8988T (cell line): ENCODE measurements at places on chromosomes 3 and 15.

DNA sequence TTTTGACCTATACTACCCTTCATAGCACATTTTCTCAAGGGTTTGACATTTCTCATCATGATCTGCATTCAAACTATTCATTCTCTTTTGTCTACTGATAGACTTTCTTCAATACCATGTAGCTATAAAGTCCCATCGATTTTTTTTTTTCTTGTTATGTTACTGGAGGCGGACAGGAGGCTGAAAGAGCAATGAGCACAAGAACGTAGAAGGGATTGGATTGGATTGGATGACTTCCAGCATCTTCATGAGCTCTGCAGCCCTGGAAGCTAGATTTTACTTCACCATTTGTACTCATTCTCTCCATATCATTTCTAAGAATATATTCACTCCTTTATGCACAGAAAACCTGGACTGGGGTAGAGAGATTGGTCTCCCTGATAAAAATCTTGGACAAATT is 43.2 kb downstream of the DUT start:
- DNase-seq: no peak

GRCh38 chr3:25151903-25152295 is 276.2 kb upstream of the RARB start:
- no peak for DNase-seq

- no peak for DNase-seq
These were observed 337.7 kb upstream of the AGTR1 start for GRCh38 chr3:148360051-148360450.

- no peak for DNase-seq
These were observed 146.1 kb upstream of the THBS1 start for GRCh38 chr15:39434751-39435238.

- DNase-seq: no peak
These were observed 27.6 kb downstream of the ACP3 start for GRCh38 chr3:132344666-132345280.

GRCh38 chr15:91199511-91199910 is 99.5 kb downstream of the SV2B start:
- no peak for DNase-seq

- DNase-seq: no peak
These were observed 430.7 kb upstream of the CFAP20DC start for GRCh38 chr3:59480486-59480995.

DNA sequence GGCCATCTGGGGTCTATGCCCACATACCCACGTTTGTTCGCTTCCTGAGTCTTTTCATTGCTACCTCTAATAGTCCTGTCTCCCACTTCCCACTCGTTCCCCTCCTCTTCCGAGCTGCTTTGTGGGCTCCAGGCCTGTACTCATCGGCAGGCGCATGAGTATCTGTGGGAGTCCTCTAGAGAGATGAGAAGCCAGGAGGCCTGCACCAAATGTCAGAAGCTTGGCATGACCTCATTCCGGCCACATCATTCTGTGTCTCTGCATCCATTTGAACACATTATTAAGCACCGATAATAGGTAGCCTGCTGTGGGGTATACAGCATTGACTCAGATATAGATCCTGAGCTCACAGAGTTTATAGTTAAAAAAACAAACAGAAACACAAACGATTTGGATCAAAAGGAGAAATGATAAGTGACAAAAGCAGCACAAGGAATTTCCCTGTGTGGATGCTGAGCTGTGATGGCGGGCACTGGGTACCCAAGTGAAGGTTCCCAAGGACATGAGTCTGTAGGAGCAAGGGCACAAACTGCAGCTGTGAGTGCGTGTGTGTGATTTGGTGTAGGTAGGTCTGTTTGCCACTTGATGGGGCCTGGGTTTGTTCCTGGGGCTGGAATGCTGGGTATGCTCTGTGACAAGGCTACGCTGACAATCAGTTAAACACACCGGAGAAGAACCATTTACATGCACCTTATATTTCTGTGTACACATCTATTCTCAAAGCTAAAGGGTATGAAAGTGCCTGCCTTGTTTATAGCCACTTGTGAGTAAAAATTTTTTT is 35.9 kb downstream of the NR1I2 start:
- DNase-seq: no peak

GRCh38 chr3:62919784-62920465 is 44.7 kb upstream of the CADPS start:
- DNase-seq: no peak

GRCh38 chr15:29704950-29705597 is 117.2 kb downstream of the TJP1 start:
- no peak for DNase-seq

DNA sequence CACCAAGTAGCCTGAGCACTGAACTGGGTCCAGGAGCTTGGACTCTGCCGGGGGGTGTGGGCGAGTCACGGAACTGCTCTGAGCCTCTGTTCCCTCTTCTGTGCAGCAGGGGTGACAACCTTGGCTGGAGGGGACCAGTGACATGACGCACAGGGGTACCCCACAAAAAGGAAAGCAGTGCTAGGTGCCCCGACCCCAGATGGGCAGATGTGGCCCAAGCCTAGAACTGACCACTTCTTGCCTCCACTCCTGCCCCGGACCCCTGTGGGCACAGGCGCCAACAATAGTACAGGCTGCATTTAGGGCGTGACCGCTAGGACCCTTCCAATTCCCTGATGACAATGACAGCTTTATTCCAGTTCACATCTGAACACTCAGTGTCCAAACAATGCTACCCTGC is 255.9 kb upstream of the LYSMD4 start:
- DNase-seq: no peak
